ENCODE measurements at places on chromosomes 5 and 9. TPM values are rescaled to one million over a fixed set of nuclear protein-coding genes. Genes with fewer than 3 reads are reported as not detected.

Gene FST
- 80.2 TPM for total RNA-seq

Gene SEMA5A
- 57.0 TPM for total RNA-seq

Gene HTR4
- not detected for total RNA-seq

Gene FAM169A
- 0.16 TPM for total RNA-seq

Gene SLC45A2
- 0.09 TPM for total RNA-seq

- peak; percentile 83 for DNase-seq
Measured at GRCh38 chr9:115593587-115594091, 475.7 kb upstream of the TNC start.

DNA sequence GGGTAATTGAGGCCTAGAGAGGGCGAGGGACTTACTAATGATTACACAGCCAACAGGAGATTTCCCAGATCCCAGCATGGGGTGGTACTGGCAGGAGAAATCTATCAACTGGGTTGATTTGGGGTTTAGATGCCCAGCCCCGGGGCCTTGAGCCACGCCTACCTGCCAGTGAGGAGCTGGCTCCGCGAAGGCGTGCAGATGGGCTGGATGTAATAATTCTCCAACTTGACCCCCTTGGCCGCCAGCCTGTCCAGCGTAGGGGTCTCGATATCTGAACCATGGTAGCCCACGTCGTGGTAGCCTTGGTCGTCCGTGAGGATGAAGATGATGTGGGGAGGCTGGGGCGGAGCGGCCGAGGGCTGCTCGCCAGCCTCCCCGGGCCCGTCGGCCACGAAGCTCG lies 804 bp downstream of the ARSI start:
- no peak for DNase-seq

Gene ARSI
- 2.1 TPM for total RNA-seq

DNA sequence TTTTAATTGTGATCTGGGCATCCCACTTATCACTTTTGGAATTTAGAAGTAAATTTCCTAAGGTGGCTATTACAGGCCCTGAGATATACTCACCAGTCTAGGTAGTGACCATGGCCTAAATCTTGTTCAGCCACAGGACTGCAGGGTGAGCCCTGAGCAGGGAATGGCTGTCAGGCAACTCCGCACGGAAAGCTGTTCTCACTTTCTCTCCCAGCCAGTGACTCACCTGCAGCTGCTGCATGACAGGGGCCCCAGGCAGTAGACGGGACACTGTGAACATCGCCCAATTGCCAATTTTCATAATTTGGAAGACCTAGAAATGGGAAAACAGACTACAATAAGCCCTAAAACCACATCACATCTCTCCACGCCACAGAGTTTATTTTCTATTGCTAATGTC lies 69.6 kb upstream of the TAF1L start:
- no peak for DNase-seq

Gene LRRC70
- 1.2 TPM for total RNA-seq

DNA sequence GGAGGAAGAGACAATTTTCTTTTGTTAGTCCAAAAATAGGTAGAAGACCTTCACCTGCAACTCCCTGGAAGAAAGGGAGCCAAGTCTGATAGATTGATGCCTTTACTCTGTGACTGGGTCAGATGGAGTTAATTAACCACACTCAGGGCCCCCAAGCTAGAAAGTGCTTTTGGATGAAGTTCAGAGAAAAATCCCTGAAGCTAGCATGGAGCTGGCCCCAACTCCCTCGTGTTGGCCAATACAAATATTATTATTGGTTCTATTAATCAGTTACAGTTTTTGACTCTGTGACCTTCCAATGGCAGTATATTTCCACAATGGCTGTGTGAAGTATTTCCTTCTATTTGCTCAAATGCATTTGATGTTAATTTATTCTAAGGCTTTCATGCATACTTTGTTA lies 1753.5 kb downstream of the EFNA5 start:
- no peak for DNase-seq

Gene PCDHGB2
- 5.7 TPM for total RNA-seq

GRCh38 chr5:71601222-71602026 lies 14.3 kb downstream of the MCCC2 start:
- DNase-seq: peak; percentile 93

GRCh38 chr9:137784046-137784445 lies 93.5 kb upstream of the CACNA1B start:
- DNase-seq: no peak

DNA sequence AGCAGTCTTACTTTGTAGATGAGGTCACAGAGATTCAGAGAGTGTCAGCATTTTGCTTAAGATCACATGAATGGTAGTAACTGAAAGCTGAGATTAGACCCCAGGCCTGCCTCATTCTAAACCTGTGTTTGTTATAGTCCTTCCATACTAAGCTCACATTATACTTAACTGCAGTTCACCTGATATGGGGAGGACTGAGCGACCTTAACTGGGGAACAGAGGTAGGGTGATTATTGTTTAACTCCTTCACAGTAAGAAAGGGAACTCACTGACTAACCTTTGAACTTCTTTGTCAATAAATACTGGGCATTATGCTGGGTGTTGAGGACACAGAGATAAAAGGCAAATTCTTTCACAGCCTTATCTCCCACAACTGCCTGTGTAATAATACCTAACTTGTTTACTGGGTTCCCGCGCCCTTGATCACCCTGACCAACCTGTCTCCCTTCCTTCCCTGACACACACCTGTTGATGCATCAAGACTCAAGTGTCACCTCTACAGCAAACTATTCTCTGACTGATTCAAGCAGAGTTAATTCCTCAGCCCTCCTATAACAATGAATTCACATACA lies 27.2 kb downstream of the DEPDC1B start:
- DNase-seq: no peak

Gene PIP5KL1
- 1.6 TPM for total RNA-seq

Gene PTGS1
- total RNA-seq: 6.3 TPM

DNA sequence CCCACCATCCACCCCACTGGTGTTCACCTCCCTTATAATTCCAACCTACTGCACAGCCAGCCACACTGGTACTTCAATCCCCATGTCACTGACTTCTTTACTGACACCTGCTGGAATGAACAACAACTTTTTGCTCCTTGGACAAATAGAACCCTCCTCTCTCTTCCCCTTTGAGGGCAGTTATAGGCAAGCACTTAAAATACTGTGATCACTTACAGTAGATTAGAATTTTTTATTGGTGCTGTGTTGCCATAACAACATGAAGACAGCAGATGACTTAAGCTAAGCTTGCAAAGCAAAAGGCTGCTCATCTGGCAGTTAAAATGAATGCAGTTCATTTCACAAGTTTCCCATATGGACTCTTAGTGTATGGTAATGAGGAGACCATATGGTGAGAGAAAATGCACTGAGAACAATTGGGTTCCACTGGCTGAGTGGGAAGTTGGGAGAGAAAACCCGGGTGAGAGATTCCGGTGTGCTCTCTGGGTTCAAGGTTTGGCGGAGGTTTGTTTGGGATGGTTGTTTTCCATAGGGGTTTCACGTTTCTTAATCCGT lies 374.3 kb downstream of the EBF1 start:
- DNase-seq: no peak

Gene CKMT2
- not detected for total RNA-seq

Gene SLC36A2
- total RNA-seq: not detected

DNA sequence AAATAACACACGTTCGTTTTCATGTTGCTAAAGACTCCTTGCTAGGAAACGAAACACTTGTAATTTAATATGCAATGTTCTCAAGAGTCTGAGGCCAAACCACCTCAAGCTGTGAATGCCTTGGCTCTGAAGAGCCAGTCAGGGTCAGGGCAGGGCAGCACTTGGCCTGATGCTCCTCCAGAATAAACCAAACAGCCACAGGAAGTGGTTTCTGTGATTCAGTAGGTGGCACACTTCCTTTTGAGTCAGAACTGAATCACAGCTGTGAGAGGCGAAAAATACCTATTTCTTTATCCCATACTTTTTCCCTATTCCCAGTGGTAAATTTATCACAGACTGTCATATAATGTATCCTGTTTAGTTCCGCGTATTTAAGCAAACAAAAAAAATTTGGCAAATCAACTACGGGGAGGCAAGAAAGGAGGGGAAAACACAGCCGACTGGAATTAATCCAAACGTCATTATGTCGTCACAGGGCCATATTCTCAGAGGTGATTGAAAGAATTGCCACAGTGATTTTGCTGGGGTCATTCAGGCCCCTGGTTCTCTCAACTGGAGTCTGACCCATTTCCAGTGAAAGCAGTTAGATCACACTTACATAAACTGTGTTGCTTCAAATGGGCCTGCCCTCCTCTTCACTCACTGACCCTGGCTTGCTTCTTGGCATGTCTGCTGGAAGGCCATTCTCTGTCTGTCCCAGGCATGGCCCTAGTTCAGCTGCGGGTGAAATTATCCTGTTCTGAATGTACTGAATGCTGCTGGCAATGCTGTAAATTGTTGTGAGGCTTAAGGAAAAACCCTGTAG lies 71.2 kb downstream of the ARRDC3 start:
- DNase-seq: peak; percentile 100

Gene PFN3
- total RNA-seq: not detected

- DNase-seq: no peak
Measured at GRCh38 chr5:18882154-18882553, 1105.8 kb downstream of the CDH18 start.

- DNase-seq: peak; percentile 34
Measured at GRCh38 chr5:121630402-121630801, 221.3 kb upstream of the FTMT start.

GRCh38 chr9:95981761-95982390 lies 106.4 kb downstream of the ERCC6L2 start:
- DNase-seq: no peak

Gene PCSK5
- total RNA-seq: 3.6 TPM

DNA sequence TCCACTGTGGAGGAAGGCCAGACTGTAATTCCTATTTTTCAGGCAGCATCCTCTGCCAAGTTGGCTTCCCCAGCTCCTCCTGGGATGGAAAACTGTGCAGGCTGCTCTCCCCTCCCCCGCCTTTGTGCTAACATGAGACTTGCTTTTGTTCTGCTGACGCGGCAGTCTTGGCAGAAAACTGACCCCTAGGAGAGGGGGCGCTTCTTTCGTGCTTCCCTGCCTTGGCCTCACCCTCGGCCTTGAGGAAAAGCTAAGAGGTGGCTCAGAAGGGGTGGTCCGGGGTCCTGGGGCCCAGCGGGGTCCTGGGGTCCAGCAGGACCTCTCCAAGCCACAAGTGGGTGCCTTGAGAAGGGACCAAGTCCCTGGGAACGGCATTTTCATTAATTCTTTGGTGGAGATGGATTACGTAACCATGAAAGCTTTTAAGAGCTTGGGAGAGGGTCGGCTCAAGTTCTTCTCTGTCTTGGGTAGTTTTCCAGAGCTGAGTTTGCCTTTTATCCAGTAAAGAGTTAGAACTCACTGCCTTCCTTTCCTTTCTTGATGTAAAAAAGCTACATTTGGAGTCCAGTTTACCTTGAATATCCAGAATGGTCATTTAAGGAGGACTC lies 51.0 kb downstream of the SH3PXD2B start:
- peak; percentile 96 for DNase-seq

DNA sequence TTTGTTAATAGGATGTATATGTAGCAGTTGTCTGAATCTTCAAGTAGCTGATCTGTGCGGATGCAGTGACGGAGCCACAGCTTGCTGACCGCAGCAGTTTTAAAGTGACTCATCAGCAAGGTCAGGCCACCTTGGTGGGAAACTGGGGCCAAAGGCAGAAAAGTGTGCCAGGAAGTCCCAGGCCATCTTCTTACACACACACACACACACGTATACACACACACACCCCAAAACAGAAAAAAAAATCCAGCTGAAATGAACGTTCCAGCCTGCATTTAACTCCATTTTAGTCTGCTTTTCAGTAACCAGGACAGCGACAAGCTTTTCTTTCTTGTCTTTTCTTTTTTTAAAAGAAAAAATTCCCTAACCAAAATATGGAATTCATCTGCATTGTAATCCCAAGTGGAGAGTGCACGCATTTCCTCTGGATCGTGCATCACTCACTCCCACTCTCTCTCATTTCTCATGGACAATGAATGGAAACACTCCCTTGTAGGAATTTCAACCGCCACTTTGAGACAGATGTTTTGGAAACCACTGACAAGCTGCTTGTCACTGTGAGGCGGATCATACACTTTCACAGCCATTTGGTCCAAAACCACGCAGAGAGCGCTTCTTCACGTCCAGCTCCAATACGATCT lies 103.9 kb downstream of the LHFPL2 start:
- peak; percentile 63 for DNase-seq

Gene RELL2
- 6.6 TPM for total RNA-seq

Gene SOHLH1
- not detected for total RNA-seq

GRCh38 chr5:136246122-136246521 lies 53.2 kb upstream of the SMIM32 start:
- DNase-seq: no peak

DNA sequence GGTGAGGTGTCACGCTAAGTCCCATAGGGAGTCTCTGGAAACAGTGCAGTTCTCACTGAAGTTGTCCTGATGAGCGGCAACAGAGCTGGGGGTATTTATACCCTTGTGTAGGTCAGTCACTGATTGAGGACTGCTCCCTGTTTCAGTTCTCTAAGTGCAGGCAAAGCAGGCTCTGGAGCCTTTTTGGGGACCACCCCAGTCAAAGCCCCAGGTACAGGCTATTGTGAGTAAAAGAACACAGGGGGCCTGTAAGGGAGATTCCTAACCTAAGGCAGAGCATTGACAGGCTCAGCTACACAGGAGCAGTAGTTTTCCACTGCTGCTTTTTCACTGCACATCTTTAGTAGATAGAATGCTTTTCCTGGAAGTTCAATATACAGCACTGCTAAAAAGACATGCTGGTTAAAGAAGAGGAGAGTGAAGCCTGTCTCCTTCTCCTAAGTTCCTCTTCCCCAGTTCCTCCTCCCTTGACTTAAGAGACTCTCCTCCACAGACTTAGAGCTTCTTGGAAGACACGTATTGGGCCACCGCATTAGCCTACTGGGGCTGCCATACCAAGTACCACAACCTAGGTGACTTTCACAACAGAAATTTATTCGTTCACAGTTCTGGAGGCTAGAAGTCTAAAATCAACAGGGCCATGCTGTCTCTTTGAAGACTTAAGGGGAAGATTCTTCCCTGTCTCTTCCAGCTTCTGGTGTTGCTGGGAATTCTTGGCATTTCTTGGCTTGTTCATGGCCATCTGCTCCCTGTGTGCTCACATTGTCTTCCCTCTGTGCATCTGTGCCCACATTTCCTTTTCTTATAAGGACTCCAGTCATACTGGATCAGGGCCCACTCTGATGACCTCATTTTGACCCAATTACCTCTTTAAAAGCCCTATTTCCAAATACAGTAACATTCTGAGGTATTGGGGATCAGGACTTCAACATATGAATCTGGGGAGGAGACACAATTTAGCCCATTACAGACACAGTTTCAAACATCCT lies 221.0 kb downstream of the ESM1 start:
- DNase-seq: peak; percentile 32

- DNase-seq: peak; percentile 12
Measured at GRCh38 chr5:59592101-59592500, 301.4 kb downstream of the PDE4D start.

DNA sequence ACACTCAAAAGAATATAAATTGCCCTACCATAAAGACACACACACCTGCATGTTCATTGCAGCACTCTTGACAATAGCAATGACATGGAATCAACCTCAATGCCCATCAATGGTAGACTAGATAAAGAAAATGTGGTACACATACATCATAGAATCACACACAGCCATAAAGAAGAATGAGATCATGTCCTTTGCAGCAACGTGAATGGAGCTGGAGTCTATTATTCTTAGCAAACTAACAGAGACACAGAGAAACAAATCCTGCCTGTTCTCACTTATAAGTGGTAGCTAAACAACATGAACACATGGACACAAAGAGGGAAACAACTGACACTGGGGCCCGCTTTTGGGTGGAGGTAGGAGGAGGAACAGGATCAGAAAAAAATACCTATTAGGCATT lies 2062.2 kb upstream of the CDH6 start:
- no peak for DNase-seq

Gene KIF24
- 0.74 TPM for total RNA-seq

Measured in fibroblast of the aortic adventitia (primary cell).